Purkinje cell (primary cell): ENCODE measurements at places on chromosomes 12 and 14. TPM values are rescaled to one million over a fixed set of nuclear protein-coding genes. Genes with fewer than 3 reads are reported as not detected.

The SMCO3 gene
- polyA plus RNA-seq: not detected in 2 replicates

The LDHB gene
- polyA plus RNA-seq: 1,800 and 2,074 TPM in 2 replicates

The SRRM4 gene
- 3.3 and 4.1 TPM in 2 replicates for polyA plus RNA-seq

The OR10G3 gene
- not detected in 2 replicates for polyA plus RNA-seq

The ESPL1 gene
- polyA plus RNA-seq: not detected in 2 replicates

The KRT7 gene
- not detected in 2 replicates for polyA plus RNA-seq

The PLEKHD1 gene
- polyA plus RNA-seq: 46.0 and 58.9 TPM in 2 replicates

The GPN3 gene
- 37.9 and 52.5 TPM in 2 replicates for polyA plus RNA-seq

The TTC9 gene
- polyA plus RNA-seq: 1.1 and 1.4 TPM in 2 replicates

The ZNF891 gene
- 0.74 and 0.81 TPM in 2 replicates for polyA plus RNA-seq

The SDSL gene
- polyA plus RNA-seq: 4.2 and 14.5 TPM in 2 replicates

The CTSG gene
- not detected in 2 replicates for polyA plus RNA-seq

The CMA1 gene
- not detected in 2 replicates for polyA plus RNA-seq

The VRTN gene
- polyA plus RNA-seq: not detected in 2 replicates

The DTX3 gene
- 3.7 and 5.3 TPM in 2 replicates for polyA plus RNA-seq

The TAS2R19 gene
- polyA plus RNA-seq: 0.81 and 2.3 TPM in 2 replicates

The RNFT2 gene
- polyA plus RNA-seq: 16.2 and 26.9 TPM in 2 replicates

The ZDHHC22 gene
- 0.71 and 3.5 TPM in 2 replicates for polyA plus RNA-seq

The CPNE6 gene
- polyA plus RNA-seq: 30.4 and 42.2 TPM in 2 replicates

The PZP gene
- 3.2 TPM in 1 of 2 replicates, not detected in the other for polyA plus RNA-seq

The SOAT2 gene
- polyA plus RNA-seq: not detected in 2 replicates

The POTEM gene
- polyA plus RNA-seq: not detected in 2 replicates

The IAPP gene
- not detected in 2 replicates for polyA plus RNA-seq

The CELA1 gene
- polyA plus RNA-seq: 0.52 TPM in 1 of 2 replicates, not detected in the other

The CD69 gene
- 0.24 TPM in 1 of 2 replicates, not detected in the other for polyA plus RNA-seq

The NRXN3 gene
- polyA plus RNA-seq: 113 and 120 TPM in 2 replicates

The TEAD4 gene
- 0.57 and 1.3 TPM in 2 replicates for polyA plus RNA-seq

The STAC3 gene
- polyA plus RNA-seq: 0.59 and 0.99 TPM in 2 replicates

The TAS2R42 gene
- not detected in 2 replicates for polyA plus RNA-seq

The TMEM19 gene
- 6.8 and 10.8 TPM in 2 replicates for polyA plus RNA-seq

The LRRC43 gene
- polyA plus RNA-seq: 0.73 TPM in 1 of 2 replicates, not detected in the other

The SERPINA1 gene
- 0.42 TPM in 1 of 2 replicates, not detected in the other for polyA plus RNA-seq

The IL26 gene
- polyA plus RNA-seq: not detected in 2 replicates

The GPR68 gene
- 0.57 and 0.87 TPM in 2 replicates for polyA plus RNA-seq

The GARIN6 gene
- 0.91 and 2.3 TPM in 2 replicates for polyA plus RNA-seq

The PRKAG1 gene
- 47.6 and 66.8 TPM in 2 replicates for polyA plus RNA-seq

The B4GALNT1 gene
- 39.3 and 50.4 TPM in 2 replicates for polyA plus RNA-seq

The RPL41 gene
- polyA plus RNA-seq: 1,996 and 2,354 TPM in 2 replicates

The BRMS1L gene
- 51.5 and 56.9 TPM in 2 replicates for polyA plus RNA-seq

The CALCOCO1 gene
- polyA plus RNA-seq: 18.7 and 38.1 TPM in 2 replicates

The PPM1H gene
- polyA plus RNA-seq: 15.4 and 18.0 TPM in 2 replicates

The IL31 gene
- not detected in 2 replicates for polyA plus RNA-seq

The NFATC4 gene
- 0.81 and 6.9 TPM in 2 replicates for polyA plus RNA-seq

The FGF23 gene
- not detected in 2 replicates for polyA plus RNA-seq
